ENCODE measurements at places on chromosomes 3 and 15.

GRCh38 chr15:79682285-79682684 is 214.5 kb downstream of the MTHFS start:
- no peak for DNase-seq

- no peak for DNase-seq
Measured at GRCh38 chr15:79970624-79971434, at the start of gene BCL2A1. BCL2A1 (minus strand) TSS chr15:79971196; CDS start chr15:79971119, 77 bp downstream.

GRCh38 chr3:106376016-106376570 is 507.3 kb upstream of the CBLB start:
- no peak for DNase-seq

GRCh38 chr3:157667493-157667892 is 164.3 kb upstream of the VEPH1 start:
- no peak for DNase-seq

- no peak for DNase-seq
Measured at GRCh38 chr3:41681479-41681878, 280.4 kb downstream of the ULK4 start.

- peak; percentile 49 for DNase-seq
Measured at GRCh38 chr15:60757831-60758570, 279.1 kb upstream of the ICE2 start.

GRCh38 chr3:179673523-179673922 is 20.7 kb downstream of the USP13 start:
- no peak for DNase-seq

DNA sequence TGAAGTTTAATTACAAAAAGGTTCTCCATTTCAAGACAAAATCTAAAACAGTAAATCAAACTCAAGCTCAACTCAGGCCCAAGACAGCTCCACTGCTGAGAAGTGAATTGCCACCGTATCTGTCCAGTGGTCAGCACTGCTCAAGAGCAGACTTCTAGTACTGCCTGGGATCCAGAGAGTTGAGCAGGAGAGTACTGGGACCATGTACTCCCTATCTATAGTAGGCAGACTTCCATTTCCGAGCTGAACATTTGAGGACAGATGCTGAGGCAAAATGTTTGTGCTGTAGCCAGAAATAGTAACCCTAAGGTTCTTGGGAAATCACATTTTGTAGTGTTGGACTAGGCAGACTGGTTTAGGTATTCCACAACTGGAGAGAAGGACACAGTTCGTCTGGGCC is 44.1 kb downstream of the MRPL3 start:
- DNase-seq, result no peak

GRCh38 chr3:46926447-46926846 is 48.9 kb downstream of the PTH1R start:
- no peak for DNase-seq

Measured in NCI-H345 (cell line).